ENCODE measurements at places on chromosomes 5 and 9. TPM values are rescaled to one million over a fixed set of nuclear protein-coding genes. Genes with fewer than 3 reads are reported as not detected.

GRCh38 chr5:148956477-148957385, 106.1 kb downstream of the SH3TC2 start:
- DNase-seq, result no peak

DNA sequence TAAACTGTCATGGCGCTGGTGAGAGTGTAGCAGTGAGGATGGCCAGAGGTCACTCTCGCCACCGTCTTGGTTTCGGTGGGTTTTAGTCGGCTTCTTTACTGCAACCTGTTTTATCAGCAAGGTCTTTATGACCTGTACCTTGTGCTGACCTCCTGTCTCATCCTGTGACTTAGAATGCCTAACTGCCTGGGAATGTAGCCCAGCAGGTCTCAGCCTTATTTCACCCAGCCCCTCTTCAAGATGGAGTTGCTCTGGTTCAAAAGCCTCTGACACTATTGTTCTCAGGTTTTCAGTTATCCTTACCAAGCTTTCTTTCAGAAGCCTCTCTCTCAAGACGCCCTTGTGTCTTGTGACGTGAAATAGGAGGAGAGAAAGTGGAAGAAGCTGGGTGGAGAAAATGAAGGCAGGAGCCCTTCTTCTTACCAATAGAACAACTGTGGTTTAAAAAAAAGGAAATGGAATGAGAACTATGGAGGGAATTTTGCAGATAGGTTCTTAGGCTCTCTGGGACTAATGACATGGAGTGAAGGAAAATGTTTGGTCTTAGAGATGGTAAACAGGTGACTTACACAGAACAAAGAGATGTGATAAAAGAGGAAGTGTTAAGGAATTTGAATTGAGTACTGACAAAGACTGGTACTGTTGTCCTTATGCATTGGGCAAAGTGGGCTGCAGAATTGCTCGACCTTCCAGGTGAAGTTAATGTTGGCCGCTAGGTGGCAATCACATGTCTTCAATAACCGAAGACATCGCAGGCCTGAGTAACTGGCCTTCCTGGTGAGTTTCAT, 133.3 kb upstream of the RAI14 start:
- peak; percentile 65 for DNase-seq

GRCh38 chr9:14654932-14655331, 38.3 kb downstream of the ZDHHC21 start:
- no peak for DNase-seq

- DNase-seq, result no peak
These were observed 356.7 kb downstream of the TMEM167A start for GRCh38 chr5:82720213-82721086.

DNA sequence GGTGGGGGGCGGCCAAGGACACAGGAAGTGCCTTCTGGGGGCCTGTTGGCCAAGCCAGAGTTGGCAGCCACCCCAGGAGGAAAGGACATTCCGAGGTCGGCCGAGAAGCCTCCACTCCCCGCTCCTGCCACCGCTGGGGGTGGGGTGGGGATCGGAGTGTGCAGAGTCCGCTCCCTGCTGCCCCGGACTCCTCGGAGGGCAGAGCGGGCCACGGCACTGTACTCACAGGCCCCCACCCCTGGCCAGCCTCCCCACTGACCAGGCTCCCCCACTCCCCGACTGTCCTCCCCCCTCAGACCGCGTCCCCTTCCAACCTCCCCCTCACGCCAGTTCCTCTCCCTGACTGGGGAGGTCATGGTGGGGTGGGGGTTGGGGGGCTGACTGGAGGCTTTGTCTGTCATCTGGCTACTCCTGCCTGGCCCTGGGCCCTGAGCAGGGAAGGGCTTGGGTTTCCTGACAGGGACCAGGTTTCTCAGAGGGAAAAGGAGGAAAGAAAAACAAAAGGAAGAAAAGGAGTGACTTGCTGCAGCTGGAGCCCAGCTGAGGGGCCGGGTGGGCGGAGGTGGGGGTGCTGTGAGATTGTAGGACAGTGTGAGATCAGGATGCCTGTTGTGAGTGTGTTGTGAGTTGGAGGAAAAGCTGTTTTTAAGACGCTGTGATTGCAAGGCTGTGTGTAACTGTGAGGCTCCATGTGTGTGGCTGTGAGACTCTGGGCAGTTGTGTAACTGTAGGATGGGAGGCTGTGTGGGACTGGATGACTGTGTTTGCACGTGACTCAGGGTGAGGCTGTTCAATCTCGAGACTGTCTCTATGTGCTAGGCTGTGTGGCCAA, 29.7 kb downstream of the CNTFR start:
- no peak for DNase-seq

- DNase-seq, result peak; percentile 10
These were observed 644 bp downstream of the TSC1 start for GRCh38 chr9:132943651-132944293.

- no peak for DNase-seq
These were observed 864 bp downstream of the PAPPA start for GRCh38 chr9:116154334-116154975.

DNA sequence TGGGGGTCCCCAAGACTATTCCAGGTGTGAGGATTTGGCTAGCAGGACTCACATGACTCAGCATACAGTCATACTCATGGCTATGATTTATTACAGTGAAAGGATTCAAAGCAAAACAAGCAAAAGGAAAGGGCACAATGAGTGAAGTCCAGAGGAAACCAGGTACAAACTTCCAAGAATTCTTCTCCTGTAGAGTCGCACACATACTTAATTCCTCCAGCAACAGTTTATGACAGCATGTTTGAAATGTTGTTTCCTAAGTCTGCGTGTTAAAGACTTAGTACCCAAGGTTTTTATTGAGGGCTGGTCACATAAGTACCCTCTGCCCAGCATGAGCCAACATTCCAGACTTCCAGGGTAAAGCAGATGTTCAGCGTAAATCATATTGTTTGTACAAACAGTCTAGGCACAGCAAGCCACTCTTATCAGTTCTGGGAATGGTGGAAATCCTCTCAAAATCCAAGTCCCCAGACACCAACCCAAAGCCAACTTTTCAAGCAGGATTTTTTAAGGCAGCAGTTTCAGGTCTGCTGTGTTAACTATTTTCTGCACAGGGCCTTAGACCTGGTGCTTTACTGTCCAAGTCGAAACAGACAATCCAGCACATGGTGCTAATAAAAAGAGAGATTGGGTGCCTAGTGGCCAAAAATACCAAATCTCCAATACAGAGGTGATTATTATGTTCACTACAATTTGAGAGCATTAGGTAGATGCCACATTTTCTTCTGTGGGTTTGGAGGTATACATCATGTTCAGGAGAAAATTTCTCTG, 18.6 kb upstream of the RICTOR start:
- DNase-seq, result no peak

UBE2QL1 gene
- total RNA-seq, result not detected

ABO gene
- 0.27 TPM for total RNA-seq
